Epithelial cell of umbilical artery (primary cell): ENCODE measurements at places on chromosomes 12 and 14. TPM values are rescaled to one million over a fixed set of nuclear protein-coding genes. Genes with fewer than 3 reads are reported as not detected.

Gene TRHDE
- total RNA-seq, result 0.32 and 3.8 TPM in 2 replicates

Gene JDP2
- 4.5 and 18.8 TPM in 2 replicates for total RNA-seq

Gene EPYC
- total RNA-seq, result not detected in 2 replicates

Gene LHX5
- not detected in 2 replicates for total RNA-seq

Gene FGF6
- total RNA-seq, result not detected in 2 replicates

Gene KRT83
- total RNA-seq, result not detected in 2 replicates

Gene RHOJ
- total RNA-seq, result 31.5 and 40.3 TPM in 2 replicates

Gene MGST1
- 19.2 and 26.6 TPM in 2 replicates for total RNA-seq

Gene P2RX2
- not detected in 2 replicates for total RNA-seq
